Activated naive CD4-positive, alpha-beta T cell treated with Interleukin-2 at 50 U/mL for 16 hours (primary cell): ENCODE measurements at places on chromosomes 6 and 20.

DNA sequence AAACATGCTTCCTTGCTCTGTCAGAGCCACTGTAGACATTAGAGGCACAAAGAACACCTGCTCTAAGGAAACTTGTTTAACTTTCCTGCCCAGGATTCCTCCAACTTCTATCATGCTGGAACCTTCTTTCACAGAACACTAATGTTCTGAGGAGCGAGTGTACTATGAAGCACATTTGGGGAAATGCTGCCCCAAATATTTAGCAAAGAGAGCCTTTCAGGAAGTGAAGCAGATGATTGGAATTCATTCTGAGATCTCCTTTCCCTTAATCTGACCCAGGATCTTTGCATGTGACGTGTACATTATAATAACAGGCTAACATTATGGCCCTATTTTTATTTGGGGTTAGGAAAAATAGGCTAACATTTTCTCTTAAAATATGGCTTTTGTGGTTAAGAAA lies 21.0 kb upstream of the FYN start:
- DNase-seq = no peak

DNA sequence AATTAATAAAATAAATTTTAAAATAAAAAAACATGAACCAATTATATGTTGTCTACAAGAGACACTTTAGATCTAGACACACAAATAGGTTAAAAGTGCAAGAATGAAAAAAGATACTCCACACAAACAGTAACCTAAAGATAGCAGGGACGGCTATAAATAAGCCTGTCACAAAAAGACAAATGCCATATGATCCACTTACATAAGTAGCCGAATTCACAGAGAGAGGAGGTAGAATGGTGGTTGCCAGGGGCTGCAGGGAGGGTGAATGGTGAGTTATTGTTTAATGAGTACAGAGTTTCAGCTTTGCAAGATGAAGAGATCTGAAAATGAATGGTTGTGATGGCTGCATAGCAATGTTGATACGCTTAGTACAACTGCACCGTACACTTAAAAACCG lies 32.7 kb downstream of the KATNA1 start:
- no peak for DNase-seq

DNA sequence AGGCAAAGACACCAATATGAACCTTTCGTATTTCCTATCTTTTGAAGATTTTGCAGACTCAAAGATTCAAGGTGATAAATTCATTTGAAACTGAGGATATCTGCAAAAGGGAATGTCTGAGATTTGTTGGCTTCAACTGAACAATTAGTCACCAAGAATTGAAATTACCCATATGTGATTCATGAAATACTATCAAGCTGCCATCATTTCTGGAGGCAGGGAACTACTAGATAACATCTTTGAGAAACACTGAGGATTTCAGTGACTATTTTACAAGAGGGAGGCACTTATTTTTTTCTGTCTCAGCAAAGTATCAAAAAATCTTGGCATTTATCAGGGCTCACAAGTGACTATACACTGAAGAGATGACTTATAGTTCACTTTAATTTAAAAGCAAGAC lies 39.8 kb upstream of the MMS22L start:
- DNase-seq = no peak

DNA sequence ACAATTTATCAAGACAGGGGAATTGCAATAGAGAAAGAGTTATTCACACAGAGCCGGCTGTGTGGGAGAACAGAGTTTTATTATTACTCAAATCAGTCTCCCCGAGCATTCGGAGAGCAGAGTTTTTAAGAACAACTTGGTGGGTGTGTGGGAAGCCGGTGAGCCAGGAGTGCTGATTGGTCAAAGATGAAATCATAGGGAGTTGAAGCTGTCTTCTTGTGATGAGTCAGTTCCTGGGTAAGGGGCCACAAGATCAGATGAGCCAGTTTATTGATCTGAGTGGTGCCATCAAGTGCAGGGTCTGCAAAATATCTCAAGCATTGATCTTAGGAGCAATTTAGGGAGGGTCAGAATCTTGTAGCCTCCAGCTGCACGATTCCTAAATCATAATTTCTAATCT lies 50.0 kb upstream of the ECI2 start:
- peak; percentile 53 for DNase-seq

DNA sequence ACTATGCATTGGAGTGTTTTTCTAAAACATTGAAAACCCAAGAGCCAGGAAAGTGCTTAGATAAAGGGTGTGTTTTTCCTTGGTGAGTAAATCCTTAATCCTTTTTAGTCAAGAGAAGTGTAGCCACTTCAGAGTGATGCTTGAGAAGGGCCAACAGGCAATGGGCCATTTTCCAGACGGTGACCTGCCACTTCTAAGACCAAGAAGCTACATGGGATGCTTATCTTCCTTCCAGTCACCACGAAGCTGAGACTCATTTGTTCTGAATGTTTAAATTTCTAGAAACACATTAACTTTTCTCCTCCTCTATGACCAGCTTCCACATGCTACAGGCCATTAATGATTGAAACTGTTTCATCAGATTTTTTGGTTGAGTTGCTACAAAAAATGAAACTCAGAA lies 34.4 kb upstream of the NHSL1 start:
- no peak for DNase-seq

GRCh38 chr6:157133856-157134255 lies 189.5 kb downstream of the TMEM242 start:
- DNase-seq = no peak

DNA sequence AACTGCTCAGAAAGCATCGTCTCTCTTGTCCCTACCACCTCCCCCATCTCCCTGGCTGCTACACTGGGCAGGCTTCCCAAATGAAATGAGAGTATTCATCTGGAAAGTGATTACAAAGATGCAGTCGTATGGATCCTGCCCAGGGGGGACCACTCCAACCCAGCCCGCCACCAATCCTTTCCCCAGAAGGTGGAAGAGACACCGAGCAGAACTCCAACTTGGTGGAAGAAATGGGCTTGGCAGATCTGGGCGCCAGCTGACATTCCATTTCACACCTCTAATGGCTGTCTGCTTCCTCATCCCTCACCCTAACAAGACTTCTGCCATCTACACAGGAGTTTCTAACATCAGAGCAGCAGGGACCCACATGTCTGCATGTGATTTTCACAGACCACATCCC lies 12.7 kb downstream of the PKHD1 start:
- DNase-seq = no peak

- no peak for DNase-seq
These were observed 126.5 kb upstream of the ESR1 start for GRCh38 chr6:151680846-151681432.

DNA sequence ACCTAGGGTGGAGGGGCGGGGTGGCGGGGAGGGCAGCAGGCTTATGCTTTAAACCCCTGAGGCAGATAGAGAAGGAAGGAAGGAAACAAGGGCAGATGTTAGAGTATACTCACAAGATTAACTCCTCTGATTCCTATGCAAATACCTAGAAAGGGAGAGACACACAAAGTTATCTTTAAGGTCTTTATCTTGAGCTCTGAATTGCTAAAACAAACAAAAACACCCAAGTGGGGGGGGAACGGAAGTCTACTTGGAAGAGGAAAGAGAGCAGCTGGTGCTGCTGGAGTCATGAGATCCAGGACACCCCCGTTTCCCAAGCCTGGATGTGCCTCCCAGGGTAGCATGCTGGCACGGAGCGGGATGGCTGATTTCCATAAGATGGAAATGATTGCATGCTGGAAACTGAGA lies 43.4 kb downstream of the PLAGL1 start:
- DNase-seq = no peak

DNA sequence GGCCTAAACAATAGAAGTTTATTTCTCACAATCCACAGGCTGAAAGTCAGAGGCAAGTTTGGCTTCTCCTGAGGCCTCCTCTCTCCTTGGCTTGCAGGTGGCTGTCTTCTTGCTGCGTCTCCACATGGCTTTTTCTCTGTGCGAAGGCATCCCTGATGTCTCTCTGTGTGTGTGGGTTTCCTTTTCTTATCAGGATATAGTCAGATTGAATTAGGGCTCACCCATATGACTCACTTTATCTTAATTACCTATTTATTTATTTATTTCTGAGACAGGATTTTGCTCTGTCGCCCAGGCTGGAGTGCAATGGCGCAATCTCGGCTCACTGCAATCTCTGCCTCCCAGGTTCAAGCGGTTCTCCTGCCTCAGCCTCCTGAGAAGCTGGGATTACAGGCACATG lies 30.7 kb downstream of the LINC00237 start:
- DNase-seq = no peak

DNA sequence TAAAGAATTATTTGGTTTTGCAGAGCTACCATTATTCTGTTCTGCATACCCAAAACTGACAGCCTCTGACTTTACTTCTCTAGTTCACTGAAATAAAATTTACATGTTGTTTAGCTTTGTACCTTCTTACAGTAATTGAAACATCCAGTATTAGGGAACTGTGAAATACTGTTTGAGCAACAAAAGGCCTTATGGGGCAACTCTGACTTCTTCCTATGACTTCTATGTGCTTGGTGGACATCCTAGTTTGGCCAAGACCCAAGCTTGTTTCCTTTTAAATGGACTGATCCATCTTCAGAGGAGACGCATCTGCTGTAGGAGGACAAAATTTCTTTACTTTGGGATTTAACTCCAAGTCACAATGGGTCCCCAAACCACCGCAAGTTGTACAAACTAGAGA lies 44.7 kb downstream of the NR2E1 start:
- DNase-seq = no peak

GRCh38 chr6:56280126-56280525 lies 32.7 kb upstream of the COL21A1 start:
- DNase-seq = no peak

- DNase-seq = no peak
These were observed 304.0 kb downstream of the TSHZ2 start for GRCh38 chr20:53276143-53276542.

- DNase-seq = no peak
These were observed 306.5 kb downstream of the C6orf118 start for GRCh38 chr6:165002866-165003265.
